ENCODE measurements at places on chromosomes 3 and 15.

DNA sequence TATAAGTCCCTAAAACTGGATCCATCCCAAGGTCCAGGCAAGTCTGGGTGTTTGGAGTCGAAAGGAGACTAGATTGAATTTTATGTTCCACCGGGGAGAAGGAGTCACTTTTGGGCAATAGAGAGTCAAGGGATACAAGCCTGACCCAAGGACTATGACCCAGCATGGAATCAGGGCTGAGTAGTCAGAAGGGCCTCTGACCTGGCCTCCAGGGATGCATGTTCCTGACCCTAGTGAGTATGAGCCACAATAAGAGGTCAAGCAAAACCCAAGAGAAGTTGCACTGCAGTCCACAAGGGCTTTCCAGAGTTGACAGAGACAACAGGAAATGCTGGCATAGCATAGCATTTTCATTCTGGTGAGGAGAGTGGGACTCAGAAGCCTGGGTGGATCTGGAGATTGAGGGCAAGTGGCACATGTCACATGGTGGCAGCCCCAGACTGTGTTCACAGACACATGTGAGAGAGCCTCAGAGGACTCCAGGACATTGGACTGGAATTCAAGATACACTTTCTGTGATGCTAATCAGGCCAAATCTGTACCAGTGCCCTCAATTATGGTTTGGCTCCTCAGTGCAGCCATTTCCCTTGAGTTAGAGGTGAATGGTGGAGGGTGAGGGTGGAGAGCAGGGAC is 66.9 kb downstream of the TFG start:
- DNase-seq, result no peak

- no peak for DNase-seq
These were observed 245.4 kb downstream of the GBE1 start for GRCh38 chr3:81516042-81516441.

DNA sequence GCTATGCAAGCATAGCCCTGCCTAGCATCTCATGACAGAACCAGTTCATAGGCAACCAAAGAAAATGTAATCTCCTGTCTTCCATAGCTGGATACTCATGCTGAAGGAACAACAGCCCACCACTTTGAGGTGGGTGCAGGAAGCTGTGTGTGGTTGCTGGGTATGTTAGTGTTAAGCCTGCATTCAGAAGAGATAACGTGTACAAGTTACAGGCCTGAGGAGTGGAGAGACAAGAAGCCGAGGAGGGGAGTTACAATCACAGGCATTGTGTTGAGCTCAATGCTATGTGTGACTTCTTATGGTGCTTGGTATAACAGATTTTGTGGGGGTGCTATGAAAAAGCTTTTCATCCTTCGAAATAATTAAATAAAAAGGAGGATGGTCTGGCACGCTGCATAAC is 42.8 kb upstream of the SECISBP2L start:
- DNase-seq, result no peak

- DNase-seq, result no peak
These were observed 2.8 kb upstream of the PRICKLE2 start for GRCh38 chr3:64228110-64228509.

GRCh38 chr3:81470524-81471278 is 290.7 kb downstream of the GBE1 start:
- no peak for DNase-seq

GRCh38 chr15:60544581-60545264 is 65.8 kb upstream of the ICE2 start:
- no peak for DNase-seq

DNA sequence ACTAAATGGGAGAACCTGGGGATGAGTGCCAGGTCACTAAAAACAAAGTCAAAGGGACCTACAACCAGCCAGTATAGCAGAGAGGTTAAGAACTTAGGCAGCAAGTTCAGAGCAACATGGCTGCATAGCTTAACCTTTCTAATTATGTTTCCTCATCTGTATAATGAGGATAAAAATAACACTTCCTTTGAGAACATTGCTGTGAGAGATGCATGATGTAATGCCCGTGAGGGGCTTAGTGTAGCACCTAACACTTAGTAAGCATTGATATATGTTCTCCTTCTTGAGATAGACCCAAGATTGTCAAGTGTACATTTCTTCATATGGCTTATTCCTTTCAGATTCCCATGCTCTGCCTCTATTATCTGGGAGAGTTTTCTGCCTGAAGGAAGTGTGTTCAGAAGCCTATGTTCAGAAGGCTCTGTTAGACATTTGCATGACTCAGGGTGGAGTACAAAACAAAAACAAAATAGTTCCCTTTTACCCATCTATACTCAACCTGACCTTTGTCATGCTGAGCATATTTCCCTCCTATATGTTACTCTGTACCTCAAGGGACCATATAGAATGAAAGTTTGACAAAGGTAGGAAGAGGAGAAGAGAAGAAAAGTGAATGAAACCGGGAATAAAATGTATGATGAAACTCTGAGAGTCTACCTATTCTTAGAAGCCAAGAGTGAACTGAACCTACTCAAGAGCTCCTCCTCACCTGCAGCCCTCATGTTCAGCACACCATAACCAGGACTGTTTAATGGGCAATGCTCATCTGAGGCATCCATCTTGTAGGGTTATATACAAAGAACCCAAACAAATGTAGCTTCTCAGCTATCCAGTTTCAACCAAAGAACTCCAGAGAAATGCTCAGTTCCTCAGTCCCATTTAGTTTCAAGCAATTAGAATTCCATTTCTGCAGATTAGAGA is 70.7 kb upstream of the KCNMB2 start:
- no peak for DNase-seq

DNA sequence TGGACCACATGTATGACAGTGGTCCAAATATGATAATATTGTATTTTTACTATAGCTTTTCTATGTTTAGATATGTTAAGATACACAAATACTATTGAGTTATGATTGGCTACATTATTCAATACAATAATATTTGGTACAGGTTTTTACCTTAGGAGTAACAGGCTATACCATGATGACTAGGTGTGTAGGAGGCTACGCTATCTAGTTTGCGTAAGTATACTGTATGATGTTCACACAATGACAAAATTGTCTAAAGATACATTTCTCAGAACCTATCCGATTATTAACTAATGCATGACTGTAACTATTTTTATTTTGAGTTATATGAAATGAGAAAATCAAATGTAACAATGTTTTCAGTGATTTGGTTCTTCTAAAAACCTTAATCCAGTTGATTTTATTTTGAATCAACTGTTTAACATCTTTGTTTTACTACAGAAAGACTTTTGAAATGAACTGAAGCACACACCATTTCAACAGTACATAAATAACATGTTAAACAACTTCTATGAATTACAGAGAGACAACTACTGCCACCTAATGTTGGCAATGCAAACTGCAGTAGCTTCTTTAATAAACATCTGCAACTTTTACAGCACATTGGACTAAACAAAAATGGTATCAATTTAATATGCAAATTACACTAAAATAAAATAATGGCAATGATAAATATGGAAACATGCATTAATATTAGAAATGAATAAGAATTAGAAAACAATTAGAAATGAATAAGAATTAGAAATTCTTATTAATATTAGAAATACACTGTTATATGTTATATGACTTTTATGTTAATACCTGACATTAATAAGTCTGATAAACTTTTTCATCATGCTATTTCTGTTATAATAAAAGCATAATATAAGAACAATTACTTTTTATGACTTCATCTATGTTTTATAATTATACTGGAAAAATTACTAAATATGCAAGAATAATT is 255.7 kb downstream of the MBNL1 start:
- DNase-seq, result peak; percentile 1

DNA sequence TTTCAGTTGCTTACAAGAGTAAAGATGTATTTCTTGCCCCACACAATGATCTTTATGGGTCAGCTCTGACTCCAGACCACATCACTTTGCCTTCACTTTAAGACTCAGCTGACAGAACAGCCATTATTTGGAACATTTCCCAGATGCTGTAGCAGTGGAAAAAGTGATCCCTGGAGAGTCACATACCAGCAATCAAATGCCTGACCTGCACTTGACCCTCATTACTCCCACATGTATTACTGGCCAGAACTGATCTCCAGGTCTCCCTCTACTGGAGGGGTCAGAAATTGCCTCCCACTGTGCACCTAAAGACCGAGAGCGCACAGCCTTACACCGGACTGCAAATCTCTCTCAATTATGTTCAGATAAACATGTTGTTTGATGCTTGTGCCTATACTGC is 88.6 kb upstream of the ZNF385D start:
- DNase-seq, result no peak

DNA sequence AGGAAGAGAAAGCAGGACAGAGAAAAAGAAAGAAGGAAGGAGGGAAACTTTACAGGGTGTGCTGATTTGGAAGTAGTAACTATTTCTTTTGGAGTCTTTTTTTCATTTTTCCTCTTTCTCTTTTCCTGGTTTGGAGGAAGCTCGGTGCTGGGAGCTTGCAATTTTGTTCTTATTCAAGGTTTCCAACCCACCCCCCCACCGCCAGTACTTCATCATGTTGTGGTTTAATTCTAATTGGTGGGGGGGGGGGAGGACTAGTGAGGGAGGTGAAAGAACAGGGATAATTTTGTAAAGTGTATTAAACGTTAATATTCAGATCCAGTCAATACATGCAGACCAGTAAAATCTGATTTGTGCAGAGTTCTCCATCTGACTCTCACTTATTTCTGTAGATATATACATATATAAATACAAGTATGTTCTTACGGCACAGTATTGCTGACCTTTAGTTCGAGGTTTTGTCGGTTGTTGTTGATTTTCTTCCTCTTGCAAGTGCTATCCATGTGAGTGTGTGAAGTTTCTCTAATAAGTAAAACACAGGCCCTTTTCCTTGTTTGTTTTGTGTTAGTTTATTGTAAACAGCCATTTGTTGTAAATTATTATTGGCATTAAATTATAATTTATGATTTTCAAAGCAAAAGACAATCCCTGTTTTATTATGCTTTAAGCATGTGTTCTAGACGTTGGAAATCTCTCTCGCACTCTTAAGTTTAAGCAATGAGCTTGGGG is 9.3 kb downstream of the NR2F2 start:
- peak; percentile 49 for DNase-seq
